ENCODE measurements at places on chromosomes 2 and 18.

DNA sequence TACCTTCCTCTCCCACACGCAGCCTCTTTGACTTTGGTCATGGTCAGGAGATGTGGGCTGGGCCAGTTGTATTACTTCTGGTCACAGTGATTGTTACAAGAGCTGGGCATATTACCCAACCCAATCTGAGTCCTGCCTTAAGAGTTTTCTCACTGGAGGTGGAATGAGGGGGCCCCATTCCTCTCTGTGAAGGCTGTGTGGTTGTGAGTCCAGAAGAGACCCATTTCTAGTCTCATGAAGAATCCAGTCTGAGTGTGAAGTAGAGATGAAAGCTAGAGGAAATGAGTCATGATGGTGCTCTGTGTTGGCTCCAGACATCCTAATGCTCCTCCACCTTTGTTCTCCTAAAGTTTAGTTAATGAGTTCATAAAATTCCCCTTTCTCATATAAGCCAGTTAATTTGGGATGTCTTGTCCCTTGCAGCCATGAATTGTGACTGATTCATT is 50.8 kb upstream of the RASGRP3 start:
- no peak for DNase-seq

GRCh38 chr2:20542746-20543468 is 96.0 kb downstream of the RHOB start:
- no peak for DNase-seq

- no peak for DNase-seq
Observed at GRCh38 chr18:28044036-28044435, 132.9 kb downstream of the CDH2 start.

DNA sequence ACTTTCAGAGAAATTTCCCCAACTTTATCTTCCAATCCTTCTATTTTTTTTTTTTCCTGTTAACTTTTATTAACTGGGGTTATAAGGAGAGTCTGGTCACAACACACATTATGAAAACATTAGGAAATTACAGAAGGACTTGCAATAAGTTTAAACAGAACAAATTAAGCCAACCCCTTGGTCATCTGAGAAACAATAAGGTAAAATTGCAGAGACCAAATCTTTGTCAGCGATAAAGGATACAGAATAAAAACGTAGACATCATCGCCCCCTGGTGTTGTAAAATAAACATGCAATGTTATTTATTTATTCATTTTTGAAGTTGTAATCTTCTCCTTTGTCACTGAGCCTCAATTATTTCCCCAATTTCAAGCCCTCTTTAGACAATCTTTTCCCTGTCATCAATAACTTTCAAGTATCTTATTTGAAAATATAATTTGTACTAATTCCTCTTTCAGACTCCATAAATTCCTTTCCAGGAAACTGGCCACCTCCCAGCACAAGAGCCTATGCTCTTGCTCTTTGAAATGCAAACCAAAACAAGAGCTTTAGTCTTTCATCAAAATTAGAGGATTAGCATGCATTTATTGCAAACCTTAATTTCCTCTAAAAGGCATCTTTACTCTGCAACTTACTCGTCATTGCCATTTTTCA is 19.5 kb downstream of the G6PC2 start:
- no peak for DNase-seq

- DNase-seq, result no peak
Observed at GRCh38 chr2:239246723-239247122, 154.1 kb downstream of the HDAC4 start.

- DNase-seq, result no peak
Observed at GRCh38 chr2:167776359-167776758, 471.0 kb downstream of the STK39 start.

DNA sequence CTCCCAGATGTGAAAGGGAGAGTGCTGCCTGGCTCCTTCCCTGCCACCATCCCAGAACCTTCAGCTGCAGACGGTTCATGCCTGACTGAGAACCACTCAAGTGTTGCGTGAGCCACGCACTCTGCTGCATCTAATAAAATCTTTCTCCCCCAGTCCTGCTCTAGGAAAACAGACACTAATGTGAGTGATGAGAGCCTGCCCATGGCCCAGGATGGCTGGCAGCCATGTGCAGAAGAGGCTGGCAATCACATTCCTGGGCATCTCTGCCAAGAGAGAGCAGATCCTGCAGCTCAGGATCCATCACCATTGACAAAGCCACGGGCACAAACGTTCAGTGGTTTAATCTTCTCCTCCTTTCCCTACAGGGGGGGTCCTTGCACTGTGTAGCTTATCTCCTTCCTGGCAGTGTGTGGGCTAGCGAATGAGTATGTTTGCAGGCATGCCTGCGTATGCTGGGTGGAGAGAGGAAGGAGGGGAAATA is 477.5 kb downstream of the SLC4A3 start:
- no peak for DNase-seq

- no peak for DNase-seq
Observed at GRCh38 chr2:30185178-30185577, 38.4 kb downstream of the YPEL5 start.

DNA sequence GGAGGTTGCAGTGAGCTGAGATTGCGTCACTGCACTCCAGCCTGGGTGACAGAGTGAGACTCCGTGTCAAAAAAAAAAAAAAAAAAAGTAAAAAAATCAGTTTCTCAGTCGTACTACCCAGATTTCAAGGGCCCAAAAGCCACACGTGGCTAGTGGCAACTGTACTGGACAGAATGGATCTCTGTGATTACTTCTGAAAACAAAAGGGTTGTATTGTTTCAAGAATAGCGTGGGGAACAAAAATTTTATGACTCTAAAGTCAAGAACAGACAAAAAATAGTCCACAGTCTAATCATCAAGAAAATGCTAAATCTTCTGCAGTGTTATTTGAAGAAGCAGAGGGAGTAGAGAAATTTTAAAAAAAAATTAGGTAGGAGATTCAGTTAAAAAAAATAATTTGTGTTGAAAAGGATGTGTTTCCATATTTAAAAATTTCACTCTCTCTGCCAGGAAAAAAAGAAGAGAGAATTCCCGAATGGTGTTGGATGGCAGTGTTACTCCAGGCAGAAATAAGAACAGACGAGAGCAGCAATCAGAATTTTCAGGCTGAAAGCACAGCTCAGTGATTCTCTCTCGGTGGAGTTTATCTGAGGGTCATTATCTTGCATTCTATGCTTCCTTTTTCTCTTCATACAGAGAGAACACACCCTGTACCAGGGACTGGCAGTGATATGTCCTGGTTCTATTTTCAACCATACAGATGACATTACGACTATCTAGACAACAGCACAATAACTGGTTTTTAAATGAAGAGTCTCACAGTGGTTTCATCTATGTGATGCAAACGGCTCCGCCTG is 61.8 kb downstream of the CABYR start:
- DNase-seq, result no peak

GRCh38 chr18:3911413-3911812 is 461.4 kb downstream of the TGIF1 start:
- DNase-seq, result no peak
